ENCODE measurements at places on chromosomes 16 and 17. TPM values are rescaled to one million over a fixed set of nuclear protein-coding genes. Genes with fewer than 3 reads are reported as not detected.

The DBF4B gene
- 1.5 TPM for total RNA-seq

The ATP2C2 gene
- total RNA-seq: not detected

The TPSG1 gene
- not detected for total RNA-seq

The GRIN2C gene
- total RNA-seq: not detected

The ACE gene
- 10.2 TPM for total RNA-seq

The NPIPB4 gene
- 206 TPM for total RNA-seq

The TERB1 gene
- 0.11 TPM for total RNA-seq

The FOXF1 gene
- total RNA-seq: not detected

The WNK4 gene
- total RNA-seq: 0.74 TPM

The ZNF19 gene
- 4.6 TPM for total RNA-seq

The SGF29 gene
- total RNA-seq: 38.9 TPM

The OTOA gene
- 0.19 TPM for total RNA-seq
